ENCODE measurements at places on chromosomes 1 and 21.

- no peak for DNase-seq
Measured at GRCh38 chr1:112594208-112594876, 24.6 kb downstream of the ST7L start.

GRCh38 chr1:236472850-236473788, 50.7 kb upstream of the LGALS8 start:
- DNase-seq: no peak

DNA sequence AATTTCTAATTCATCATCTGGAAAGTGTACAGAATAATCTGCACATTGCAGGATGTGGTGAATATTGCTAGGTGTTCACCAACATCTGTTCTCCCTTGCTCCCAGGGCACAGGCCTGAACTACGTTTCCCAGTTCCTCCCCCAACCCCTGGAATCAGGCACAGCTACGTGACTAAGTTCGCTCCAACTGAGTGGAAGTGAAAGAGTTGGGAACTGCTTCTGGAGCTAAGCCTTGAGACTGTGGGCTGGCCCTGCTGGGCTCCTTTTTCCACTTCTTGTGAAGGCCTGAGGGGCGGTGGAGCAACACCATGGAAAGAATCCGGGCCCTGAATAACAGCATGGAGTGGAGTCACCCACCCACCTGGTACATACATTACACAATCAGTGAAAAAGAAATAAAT, 534.6 kb downstream of the SMYD3 start:
- DNase-seq: no peak

DNA sequence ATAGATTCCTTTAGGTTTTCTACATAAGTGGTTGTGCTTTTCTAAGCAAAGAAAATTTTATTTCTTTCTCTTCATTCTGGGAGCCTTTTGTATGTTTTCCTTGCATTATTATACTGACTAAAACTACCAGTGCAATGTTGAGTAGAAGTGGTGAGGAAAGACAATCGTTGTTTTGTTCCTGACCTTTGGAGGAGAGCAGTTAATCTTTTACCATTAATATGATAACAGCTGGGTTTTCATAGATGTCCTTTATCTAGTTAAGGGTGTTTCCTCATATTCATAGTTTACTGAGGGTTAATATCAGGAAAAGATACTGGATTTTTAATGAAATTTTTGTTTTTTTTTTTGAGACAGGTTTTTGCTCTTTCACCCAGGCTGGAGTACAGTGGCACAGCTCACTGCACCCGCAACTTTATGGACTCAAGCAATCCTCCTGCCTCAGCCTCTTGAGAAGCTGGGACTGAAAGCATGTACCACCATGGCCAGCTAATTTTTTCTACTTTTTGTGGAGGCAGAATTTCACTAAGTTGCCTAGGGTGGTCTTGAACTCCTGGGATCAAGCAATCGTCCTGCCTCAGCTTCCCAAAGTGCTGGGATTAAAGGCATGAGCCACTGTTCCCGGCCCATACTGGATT, 9.0 kb upstream of the KCTD3 start:
- DNase-seq: no peak

- peak; percentile 10 for DNase-seq
Measured at GRCh38 chr1:177780096-177780700, 189.7 kb downstream of the SEC16B start.

- peak; percentile 90 for DNase-seq
Measured at GRCh38 chr1:94755675-94756074, 64.5 kb upstream of the SLC44A3 start.

Measured in AG04449 (cell line).